ENCODE measurements at places on chromosomes 16 and 17. TPM values are rescaled to one million over a fixed set of nuclear protein-coding genes. Genes with fewer than 3 reads are reported as not detected.

DNA sequence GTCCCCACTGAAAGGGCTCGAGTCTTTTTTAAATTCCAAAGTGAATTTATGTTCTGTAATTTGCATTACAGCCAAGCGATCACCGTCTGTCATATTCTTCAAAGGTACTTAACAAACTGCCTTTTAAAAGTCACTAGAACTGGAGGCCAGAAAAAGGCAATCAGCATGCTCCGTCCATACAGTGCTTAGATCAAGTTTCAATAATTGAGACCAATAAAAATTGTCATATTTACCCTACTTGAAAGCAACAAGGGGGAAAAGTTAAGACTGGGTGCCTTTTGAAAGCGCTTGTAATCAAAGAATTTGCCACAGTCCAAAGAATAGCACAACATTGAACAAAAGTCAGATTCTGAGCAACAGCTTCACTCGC lies 9.0 kb upstream of the ZFHX3 start:
- no peak for DNase-seq

DNA sequence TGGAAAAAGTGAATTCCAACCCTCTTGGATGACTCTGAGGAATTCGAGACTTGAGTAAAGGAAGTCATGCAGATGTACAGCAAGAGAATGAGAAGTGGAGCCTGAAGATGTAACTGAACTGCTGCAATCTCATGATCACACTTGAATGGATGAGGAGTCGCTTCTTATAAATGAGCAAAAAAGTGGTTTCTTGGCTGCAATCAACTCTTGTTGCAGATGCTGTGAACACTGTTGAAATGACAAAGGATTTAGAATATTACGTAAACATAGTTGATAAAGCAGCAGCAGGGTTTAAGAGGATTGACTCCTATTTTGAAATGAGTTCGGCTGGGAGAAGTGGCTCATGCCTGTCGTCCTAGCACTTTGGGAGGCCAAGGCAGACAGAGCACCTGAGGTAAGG lies 25.5 kb downstream of the ASPA start:
- no peak for DNase-seq

- no peak for DNase-seq
Measured at GRCh38 chr17:49223168-49223516, 7.4 kb downstream of the PHOSPHO1 start.

DNA sequence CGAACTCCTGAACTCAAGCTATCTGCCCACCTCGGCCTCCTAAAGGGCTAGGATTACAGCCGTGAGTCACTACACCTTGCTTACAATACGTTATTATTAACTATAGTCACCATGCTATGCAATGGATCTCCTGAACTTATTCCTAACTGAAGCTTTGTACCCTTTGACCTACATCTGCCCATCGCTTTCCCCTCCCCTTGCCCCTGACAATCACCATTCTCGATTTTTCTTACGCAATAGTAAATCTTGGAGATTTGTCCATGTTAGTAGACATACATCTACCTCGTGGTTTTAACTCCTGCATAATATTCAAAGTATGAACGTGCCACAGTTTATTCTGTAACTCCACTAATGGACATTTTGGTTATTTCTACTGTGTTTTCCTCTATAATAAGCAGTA lies 120.6 kb downstream of the NPIPB5 start:
- DNase-seq: no peak

- DNase-seq: no peak
Measured at GRCh38 chr16:53048139-53048915, 4.4 kb downstream of the CHD9NB start.

The CD300H gene
- total RNA-seq: not detected

The KRT28 gene
- total RNA-seq: not detected

The KRTAP4-1 gene
- total RNA-seq: not detected

The TK1 gene
- 7.7 TPM for total RNA-seq

The TRPV2 gene
- 14.3 TPM for total RNA-seq

The CMTM2 gene
- 0.62 TPM for total RNA-seq
